Right ventricle myocardium inferior (tissue), 1 donor: ENCODE measurements at places on chromosomes 12 and 14.
A peak's percentile ranks its signal among the peaks of the same experiment; 100 is the strongest.

DNA sequence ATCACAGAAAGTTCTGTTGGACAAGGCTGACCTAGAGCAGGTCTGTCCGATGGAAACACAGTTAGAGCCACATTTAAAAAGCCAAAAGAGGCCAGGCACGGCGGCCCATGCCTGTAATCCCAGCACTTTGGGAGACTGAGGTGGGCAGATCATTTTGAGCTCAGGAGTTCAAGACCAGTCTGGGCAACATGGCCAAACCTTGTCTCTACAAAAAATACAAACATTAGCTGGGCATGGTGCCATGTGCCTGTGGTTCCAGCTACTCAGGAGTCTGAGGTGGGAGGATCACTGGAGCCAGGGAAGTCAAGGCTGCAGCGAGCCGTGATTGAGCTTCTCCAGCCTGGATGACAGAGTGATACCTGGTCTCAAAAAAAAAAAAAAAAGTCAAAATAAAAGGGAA, 14.9 kb downstream of the UBE3B start:
- no peak for DNase-seq

DNA sequence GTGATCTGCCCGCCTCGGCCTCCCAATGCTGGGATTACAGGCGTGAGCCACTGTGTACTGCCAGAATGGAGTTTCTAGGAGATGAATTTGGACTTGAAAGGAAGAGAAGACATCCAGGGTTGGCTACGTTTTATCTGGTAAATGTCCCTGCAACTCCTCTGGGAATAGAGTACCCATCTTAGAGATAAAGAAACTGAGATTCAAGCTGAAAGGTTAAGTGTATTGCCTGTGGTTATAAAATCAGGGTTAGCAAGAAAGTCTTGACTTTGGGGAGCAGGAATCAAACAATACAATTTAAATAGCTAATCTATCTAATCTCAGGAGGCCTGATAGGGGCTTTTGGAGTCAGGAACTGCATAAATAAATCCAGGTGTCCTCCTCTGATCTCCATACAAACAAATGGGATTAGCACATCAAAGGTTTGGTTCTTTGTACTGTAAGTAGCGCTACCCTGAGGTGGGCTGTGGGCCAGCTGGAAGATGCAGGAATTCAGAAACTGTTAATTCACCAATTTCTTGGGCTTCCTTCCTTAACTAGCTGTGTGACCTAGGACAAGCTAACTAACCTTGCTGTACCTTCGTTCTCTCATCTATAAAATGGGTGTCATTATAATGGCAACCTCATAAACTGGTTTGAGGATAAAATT, 45.1 kb downstream of the TBX3 start:
- DNase-seq = no peak

DNA sequence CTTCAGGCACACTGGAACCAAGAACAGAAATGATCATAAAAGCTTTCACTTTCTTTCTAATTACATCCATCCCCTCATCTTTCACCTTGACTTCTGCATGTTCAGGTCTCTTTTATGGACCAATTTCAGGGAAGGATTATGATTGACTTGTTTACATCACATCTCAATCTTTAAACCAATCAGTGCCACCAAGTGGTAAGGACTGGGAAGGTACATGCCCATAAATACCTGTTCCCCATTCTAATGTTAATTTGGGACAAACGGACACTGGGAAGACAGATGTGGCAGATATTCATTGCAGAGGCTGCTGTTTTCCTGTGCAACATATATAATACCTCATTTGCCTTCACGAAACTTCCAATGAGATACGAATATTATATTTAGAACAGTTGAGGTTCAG, 978.1 kb downstream of the GALC start:
- DNase-seq = no peak

DNA sequence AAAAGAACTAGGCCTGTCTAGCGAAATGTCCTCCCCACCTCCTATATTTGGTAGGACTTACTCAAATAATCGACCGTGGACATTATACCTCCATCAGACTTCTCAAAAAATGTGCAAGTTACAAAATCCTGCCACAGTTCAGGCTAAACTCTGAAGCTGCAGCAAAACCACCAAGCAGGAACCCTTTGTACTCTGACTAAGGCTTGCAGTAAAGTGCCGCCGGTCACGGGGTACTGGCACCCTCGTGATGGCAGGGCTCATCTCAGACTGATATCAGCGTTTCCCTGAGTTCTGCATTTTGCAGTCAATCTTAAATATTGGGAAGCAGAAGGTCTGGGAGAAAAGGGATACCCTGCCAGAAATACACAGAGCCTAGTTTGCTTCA, 17.1 kb downstream of the SLC11A2 start:
- DNase-seq = peak; percentile 87
